Astrocyte (in vitro differentiated cells and primary cell): ENCODE measurements at places on chromosomes 4 and X. TPM values are rescaled to one million over a fixed set of nuclear protein-coding genes. Genes with fewer than 3 reads are reported as not detected.

Gene SSX2B
- total RNA-seq = not detected in 2 replicates

Gene CD40LG
- total RNA-seq = not detected in 2 replicates

Gene DUX4
- not detected in 2 replicates for total RNA-seq

Gene RS1
- total RNA-seq = not detected in 2 replicates

Gene KCNIP4
- total RNA-seq = 0.26 and 0.59 TPM in 2 replicates

Gene TBX22
- not detected in 2 replicates for total RNA-seq

Gene GAGE12J
- total RNA-seq = not detected in 2 replicates

Gene SPOCK3
- 0.36 and 0.59 TPM in 2 replicates for total RNA-seq

Gene IL2
- total RNA-seq = not detected in 2 replicates

Gene SPP1
- total RNA-seq = 153 and 217 TPM in 2 replicates

Gene EVC
- 23.9 and 24.0 TPM in 2 replicates for total RNA-seq

Gene ADH4
- total RNA-seq = not detected in 2 replicates

Gene SMPX
- not detected in 2 replicates for total RNA-seq

Gene TKTL2
- not detected in 2 replicates for total RNA-seq

Gene RASSF6
- total RNA-seq = 0.07 and 0.14 TPM in 2 replicates

Gene GPR34
- not detected in 2 replicates for total RNA-seq

Gene CYP2U1
- 6.3 and 7.6 TPM in 2 replicates for total RNA-seq

Gene PRR32
- not detected in 2 replicates for total RNA-seq

Gene CYLC1
- not detected in 2 replicates for total RNA-seq

Gene EGFL6
- total RNA-seq = 0.18 TPM in 1 of 2 replicates, not detected in the other

Gene CRLF2
- not detected in 2 replicates for total RNA-seq

Gene LPAR4
- 4.8 and 7.0 TPM in 2 replicates for total RNA-seq

Gene GPC3
- total RNA-seq = 2.7 and 8.2 TPM in 2 replicates

Gene PFKFB1
- total RNA-seq = 0.34 TPM in 1 of 2 replicates, not detected in the other

Gene GC
- not detected in 2 replicates for total RNA-seq

Gene HHIP
- 4.0 and 6.3 TPM in 2 replicates for total RNA-seq

Gene RHOXF1
- total RNA-seq = not detected in 2 replicates

Gene CXCL3
- 0.77 and 1.4 TPM in 2 replicates for total RNA-seq

Gene NR0B1
- 0.25 TPM in 1 of 2 replicates, not detected in the other for total RNA-seq

Gene LDB2
- 4.9 and 9.4 TPM in 2 replicates for total RNA-seq

Gene TMEM255A
- total RNA-seq = 1.7 and 4.6 TPM in 2 replicates

Gene CSAG1
- total RNA-seq = 0.75 and 1.2 TPM in 2 replicates

Gene MAGEA10
- total RNA-seq = not detected in 2 replicates

Gene SMIM43
- not detected in 2 replicates for total RNA-seq
